ENCODE measurements at places on chromosomes 16 and 17.

GRCh38 chr17:42684929-42685556 lies 2.7 kb downstream of the CNTNAP1 start:
- no peak for DNase-seq

- DNase-seq: no peak
Measured at GRCh38 chr16:77993111-77993985, 29.0 kb upstream of the CLEC3A start.

GRCh38 chr17:2709183-2709661 lies 2.3 kb downstream of the CLUH start:
- no peak for DNase-seq

DNA sequence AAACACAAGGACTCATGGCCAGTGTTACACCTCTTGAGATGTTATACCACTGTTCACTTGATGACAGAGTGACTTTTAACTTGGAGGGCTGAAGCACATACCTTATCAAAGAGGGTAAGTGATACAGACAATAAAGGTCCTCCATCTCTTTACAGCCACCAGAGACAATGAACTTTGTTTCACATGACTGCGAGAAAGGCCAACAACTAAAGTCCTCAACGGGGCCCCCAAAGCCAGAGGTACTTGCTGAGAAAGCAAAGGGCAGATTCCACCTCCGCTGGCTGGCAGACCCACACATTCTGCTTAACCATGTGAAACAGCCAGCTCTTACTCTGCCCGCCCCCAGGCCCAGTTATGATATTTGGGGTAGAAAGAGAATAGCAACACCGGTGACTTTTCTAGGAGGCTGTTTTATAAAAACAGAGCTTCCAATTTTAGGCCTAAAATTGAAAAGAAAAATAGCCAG lies 21.4 kb downstream of the DCUN1D3 start:
- no peak for DNase-seq

DNA sequence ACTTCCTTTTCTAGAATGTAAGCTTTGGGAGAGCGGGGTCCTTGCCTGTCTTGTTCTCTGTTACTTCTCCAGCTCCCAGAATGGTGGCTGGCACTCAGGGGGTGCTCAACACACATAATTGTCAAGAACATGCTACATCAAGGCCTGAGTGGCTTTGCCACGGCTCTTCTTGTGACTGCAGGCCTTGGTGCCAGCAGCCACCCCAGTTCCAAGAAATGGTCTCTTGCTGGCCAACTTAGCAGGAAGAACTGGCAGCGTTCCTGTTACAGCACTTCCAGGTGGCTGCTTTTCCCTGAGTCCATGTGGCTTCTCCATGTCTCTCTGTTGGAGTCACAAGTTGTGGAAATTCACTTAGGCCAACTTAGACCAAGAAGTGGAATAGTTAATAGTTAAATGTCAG lies 36.1 kb downstream of the PRKCB start:
- no peak for DNase-seq

GRCh38 chr17:32355649-32356377 lies 5.9 kb downstream of the ZNF207 start:
- no peak for DNase-seq

DNA sequence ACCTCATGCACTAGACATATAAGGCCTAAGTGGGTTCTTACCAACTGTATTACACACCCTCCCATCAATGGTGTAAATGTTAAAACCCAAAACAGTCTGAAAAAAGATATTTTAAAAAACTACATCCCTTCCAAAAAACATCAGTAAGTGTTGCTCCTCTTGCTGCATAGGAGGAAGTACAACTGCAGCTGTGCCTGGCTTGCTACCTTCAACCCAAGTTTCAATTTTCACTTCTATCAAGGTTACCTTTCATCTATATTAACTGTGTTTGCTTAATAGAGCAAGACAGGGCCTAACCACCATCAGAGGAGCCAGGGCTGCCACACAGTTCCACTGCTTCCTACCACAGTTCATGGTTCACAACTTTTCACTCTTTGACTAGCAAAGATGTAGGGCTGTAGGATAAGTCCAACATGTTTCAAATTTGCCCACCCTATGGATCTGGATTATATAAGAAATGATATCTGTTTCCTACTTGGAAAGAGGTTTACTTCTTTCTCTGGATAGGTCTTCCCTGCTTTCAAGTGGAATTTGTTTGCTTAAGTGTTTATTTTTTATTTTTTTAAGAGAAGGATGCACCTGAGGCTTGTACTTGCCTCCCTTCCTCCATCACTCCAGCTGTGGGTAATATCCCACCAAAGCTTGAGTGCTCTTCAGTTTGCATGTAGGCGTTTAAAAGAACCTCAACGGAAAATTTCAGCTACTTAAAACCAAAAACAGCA lies 56.7 kb downstream of the GRB7 start:
- peak; percentile 13 for DNase-seq
